ENCODE measurements at places on chromosomes 16 and 17.
A peak's percentile ranks its signal among the peaks of the same experiment; 100 is the strongest.

DNA sequence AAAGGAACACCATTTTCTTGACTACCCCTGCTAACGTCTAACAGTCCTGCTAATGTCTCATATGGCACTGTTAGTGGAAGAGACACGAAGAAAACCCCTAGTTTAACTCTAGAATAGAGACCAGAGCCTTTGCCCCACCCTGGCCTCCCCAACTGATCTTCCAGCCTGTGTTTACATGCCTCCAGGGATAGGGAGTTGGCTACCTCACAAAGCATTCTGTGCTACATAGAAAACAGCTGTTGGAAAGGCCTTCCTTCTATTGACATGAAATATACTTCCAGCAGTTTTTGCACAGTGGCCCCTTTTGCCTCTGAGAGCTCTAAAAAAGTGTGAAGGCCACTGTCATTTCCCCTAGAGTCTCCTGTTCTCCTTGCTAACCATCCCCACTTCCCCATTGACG, 73.1 kb downstream of the ASIC2 start:
- DNase-seq: no peak

GRCh38 chr17:73657473-73658116, 13.3 kb upstream of the SDK2 start:
- no peak for DNase-seq

- no peak for DNase-seq
Measured at GRCh38 chr16:48546774-48547173, 63.2 kb downstream of the N4BP1 start.

DNA sequence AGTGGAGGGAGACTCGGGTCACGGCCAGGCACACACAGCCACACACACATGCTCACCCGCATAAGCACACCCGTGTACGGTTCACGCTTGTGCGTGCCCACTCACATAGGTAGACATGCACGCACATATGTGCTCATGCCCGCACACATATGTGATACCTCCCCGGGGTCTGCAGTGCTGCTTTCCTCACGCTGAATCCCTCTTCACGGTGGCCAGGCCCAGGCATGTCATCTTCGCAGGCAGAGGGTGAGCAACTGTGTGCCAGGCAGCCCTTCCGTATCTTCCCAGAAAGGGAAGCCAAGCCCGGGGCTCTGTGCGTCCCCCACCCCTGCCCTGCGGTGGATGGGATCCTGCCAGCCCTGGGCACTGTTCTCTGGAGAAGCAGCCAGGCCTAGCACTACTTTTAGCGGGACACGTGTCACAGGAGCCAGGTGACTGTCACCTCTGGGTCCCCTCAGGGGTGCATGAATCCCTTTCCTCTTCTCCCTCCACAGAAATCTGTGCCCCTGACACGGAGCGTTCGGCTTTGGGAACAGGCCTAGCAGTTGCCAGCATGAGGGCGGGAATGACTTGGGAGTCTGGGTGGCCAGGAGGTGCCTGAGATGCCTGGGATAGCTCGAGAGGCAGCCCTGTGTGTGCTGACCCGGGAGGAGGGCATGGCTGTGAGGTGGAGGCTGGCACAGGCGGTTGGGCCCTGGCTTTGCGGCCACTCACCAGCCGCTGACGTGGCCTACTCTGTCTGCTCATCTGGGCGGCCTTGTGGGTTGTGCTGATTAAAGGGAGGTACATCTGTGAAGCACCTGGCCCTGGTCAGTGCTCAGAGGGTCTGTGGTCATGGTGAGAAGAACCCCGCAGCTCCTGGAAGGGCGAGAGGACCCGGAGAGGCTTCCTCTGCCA, 47.5 kb downstream of the BAIAP2 start:
- no peak for DNase-seq

- no peak for DNase-seq
Measured at GRCh38 chr16:85510041-85510659, 103.0 kb upstream of the GSE1 start.

GRCh38 chr16:20671903-20672302, 25.6 kb downstream of the ACSM1 start:
- DNase-seq: no peak

- no peak for DNase-seq
Measured at GRCh38 chr16:10761373-10761772, 17.7 kb downstream of the NUBP1 start.

GRCh38 chr16:75265911-75266701, 14.7 kb upstream of the BCAR1 start:
- DNase-seq: no peak

- DNase-seq: no peak
Measured at GRCh38 chr17:32993977-32994376, 2.3 kb downstream of the SPACA3 start.

GRCh38 chr17:18016426-18016825, 22.5 kb downstream of the ATPAF2 start:
- no peak for DNase-seq

- DNase-seq: no peak
Measured at GRCh38 chr17:45739786-45740185, 44.3 kb upstream of the CRHR1 start.

GRCh38 chr16:59698346-59699020, 964.4 kb upstream of the GOT2 start:
- DNase-seq: no peak

GRCh38 chr17:29929533-29930408, at the start of gene SSH2:
TSS of gene SSH2 (minus strand) at chr17:29930228. CDS start at chr17:29930000, 228 bp downstream.
- DNase-seq: peak; percentile 87

DNA sequence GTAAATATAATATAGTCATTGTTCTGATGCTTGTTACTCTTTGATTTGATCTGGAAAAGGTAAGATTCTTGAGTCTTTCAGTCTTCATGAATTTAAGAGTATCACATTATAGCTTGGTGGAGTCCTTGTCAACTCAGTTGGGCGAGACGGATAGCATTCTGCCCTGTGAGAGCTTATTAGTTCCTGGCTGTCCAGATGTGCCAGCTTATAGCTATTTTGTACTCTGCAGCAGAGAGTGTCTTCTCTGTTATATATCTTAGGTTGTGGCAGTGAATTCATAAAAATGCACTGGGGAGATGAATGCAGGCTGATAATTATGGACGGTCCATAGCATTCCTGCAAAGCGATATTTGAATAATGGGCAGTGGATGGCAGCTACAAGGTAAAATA, 51.0 kb upstream of the CRISPLD2 start:
- no peak for DNase-seq

DNA sequence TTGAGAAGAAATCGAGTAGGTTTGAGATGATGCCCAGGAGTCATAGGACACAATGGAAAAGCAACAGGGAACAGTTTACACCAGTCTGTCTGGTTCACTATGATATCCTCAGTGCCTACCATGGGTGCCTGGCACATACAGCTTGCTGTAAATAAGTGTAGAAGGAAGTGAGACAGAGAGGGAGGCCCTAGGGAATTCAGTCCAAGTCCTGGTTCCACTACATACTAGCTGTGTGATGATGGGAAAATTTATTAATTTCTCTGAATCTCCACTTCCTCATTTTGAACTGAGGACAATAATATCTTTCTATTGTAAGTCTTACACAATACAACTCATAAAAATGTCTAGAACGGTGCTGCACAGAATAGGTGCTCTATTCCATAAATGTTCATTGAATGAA, 53.3 kb upstream of the LYRM9 start:
- DNase-seq: no peak

DNA sequence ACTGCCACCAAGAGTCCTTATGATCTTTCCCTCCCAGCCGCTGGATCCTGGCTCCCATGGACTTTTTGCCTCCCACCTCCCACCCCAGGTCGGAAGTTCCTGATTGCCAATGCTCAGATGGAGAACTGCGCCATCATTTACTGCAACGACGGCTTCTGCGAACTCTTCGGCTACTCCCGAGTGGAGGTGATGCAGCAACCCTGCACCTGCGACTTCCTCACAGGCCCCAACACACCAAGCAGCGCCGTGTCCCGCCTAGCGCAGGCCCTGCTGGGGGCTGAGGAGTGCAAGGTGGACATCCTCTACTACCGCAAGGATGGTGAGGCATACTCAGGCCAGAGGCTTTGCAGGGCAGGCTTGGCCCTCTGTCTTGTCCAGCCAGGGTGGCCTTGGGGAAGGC, 893 bp downstream of the KCNH6 start:
- DNase-seq: no peak

- DNase-seq: no peak
Measured at GRCh38 chr17:1272701-1273100, 2.5 kb downstream of the BHLHA9 start.

DNA sequence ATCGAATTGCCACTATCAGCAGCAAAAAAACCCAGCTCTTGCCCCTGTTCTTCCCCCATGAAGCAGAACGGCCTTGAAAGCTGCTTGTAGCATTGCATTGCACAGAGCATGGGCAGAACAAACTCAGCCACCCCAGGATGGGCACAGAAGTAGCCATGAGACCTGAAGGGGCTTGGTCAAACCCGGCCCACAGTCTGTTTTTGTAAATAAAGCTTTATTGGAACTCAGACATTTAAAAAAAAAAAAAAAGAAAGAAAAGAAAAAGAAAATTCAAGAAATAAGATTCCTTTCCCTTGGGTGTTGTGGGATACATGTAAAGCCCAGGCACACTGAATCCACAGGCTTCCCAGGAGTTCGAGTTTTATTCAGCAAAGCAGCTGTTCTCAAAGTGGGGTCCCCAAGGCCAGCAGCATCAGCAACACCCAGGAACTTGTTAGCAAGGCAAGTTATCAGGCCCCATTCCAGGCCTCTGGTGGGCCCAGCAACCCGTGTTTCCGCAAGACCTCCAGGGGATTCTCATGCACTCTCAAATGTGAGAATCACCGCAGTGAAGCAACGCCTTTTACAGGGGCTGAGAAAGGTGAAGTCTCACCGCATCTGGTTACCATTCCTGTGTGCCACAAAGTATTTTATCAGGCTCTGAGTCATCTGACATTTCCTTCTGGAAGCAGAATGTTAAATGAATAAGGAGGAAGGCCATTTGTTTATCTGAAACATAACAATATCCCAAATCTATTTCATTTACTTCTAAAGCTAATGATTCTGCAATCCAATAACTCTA, 108.2 kb downstream of the SLC39A11 start:
- no peak for DNase-seq

- DNase-seq: no peak
Measured at GRCh38 chr16:65965628-65966027, 400.9 kb upstream of the CDH5 start.

GRCh38 chr17:50266384-50267073, 7.7 kb upstream of the TMEM92 start:
- DNase-seq: no peak

DNA sequence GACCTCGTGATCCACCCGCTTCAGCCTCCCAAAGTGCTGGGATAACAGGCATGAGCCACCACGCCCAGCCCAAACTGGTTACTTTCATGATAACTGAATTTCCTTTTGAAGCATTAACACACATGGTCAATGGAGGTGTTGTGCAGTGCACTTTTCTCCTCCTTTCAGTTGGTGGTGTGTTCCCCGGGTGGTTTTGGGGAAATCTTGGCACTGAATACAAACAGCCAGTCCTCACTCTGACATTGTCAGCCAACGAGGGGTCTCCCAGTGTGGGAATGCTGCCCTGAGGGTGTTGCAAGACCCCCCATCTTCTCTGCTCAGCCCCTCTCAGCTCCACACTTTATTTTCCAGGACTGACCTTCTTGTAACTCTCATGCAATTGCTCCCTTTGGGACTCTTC, 70.5 kb downstream of the SOX9 start:
- no peak for DNase-seq

GRCh38 chr17:14359163-14360020, 58.5 kb downstream of the HS3ST3B1 start:
- no peak for DNase-seq

Data from effector CD4-positive, alpha-beta T cell (primary cell).